ENCODE measurements at places on chromosomes 7 and 10.

- DNase-seq, result no peak
Observed at GRCh38 chr7:101598422-101598985, 30.6 kb downstream of the MYL10 start.

- DNase-seq, result no peak
Observed at GRCh38 chr7:106792233-106792926, 72.7 kb upstream of the PIK3CG start.

DNA sequence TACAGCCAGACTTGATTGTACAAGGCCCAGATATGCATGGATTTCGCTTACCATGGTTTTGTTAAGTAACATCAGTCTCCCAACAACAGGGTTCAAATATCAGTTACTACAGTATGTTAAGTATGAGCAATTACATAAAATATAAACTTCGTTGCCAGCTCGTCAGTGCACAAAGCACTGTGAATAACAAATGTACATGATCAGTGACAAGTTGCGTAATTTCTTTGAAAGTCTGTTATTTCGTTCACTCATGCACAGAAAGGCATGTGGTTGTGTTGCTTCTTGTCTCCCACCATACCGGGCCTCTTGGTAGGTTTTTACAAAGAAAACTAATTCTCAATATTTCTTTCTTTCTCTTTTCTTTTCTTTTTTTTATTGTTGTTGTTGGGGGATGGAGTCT, 12.5 kb upstream of the ZNF487 start:
- no peak for DNase-seq

DNA sequence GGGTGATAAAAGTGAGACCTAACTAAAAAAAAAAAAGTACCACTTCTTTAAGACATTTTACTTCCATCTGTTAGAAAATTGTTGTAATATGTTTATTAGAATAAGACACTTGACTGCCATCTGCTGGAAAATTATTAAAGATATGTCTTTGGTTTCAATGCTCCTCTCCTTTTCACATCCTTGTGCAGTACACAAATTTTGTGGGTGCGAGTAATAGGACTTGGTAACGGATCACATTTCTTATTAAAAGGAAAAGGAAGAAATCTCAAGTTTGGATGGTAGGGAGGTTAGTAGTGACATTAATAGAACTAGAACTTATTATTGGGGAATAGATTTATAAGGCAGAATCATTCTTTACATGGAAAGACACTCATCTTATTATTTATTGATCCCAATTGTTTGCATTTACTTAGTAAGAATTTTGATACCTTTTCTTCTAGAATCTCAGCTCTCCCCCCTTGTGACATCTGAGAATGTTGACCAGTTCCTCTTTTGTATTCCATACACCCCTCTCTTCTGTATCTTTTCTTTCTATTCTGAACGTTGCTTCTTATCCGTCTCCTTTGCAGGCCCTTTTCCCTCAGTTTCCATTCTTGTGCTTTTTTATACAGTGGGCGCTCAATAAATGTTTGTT, 43.0 kb upstream of the RPA3 start:
- peak; percentile 66 for DNase-seq

GRCh38 chr7:135095450-135095849, 52.4 kb upstream of the TMEM140 start:
- DNase-seq, result no peak

DNA sequence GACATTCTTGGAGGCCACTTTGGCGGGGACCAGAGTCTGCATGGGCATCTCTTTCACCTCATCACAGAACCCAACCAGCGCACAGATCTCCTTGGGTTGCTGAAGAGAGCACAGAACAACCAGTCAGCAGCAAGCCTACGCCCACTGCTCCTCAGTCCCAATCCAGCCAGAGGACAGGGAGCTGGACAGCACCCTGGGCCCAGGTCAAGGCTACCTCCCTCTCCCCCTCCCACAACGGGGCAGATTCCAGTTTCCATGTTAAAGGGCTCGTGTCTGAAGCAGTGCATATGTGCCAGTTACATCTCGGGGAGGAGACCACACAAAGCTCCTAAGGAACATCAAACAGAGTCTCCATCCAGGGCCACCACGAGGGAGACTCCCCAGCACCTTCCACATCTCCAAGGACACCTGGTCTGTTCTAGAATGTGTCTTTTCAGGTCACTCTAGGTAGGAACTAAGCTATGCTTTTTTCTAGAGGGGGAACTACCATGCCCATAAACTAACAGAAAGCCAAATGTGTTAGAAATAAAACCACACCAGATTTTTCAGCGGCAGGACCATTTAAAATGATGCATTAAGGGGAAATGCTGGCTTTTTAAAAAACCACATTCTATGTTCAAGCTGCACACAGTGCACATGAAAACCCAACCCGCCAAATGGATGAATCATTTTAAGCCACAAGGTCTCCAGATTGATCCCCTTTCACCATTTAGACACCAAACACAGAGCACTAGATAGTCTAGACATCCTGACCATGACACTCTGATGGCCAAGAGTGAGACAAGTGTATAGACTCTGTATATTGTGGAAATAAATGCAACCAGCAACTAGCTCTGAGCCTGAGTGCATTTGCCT, 28.9 kb downstream of the PSAP start:
- DNase-seq, result no peak

- DNase-seq, result no peak
Observed at GRCh38 chr7:93092757-93093370, 24.9 kb downstream of the SAMD9 start.

GRCh38 chr7:17298840-17299482, 509 bp downstream of the AHR start:
- DNase-seq, result no peak

DNA sequence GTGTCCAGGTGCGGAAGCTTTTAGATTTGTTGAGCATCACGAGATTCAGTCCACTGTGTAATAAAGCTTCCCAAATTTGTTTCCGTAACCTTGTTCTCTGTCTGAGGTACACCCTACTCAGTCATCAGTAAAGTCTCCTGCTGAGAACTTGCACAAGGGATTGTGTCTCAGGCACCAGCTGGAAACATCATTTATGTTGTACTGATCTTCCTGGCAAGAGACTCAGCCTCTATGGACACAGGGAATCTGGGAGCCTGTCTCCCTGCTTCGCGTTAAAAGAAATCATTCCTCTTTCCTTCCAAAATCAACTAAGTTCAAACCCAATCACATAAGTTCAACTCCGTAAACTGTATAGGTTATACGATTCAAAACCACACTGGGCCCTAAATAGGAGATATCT, 336.8 kb downstream of the GPR37 start:
- DNase-seq, result peak; percentile 79

- DNase-seq, result no peak
Observed at GRCh38 chr7:100823140-100823525, 4.2 kb downstream of the EPHB4 start.

- no peak for DNase-seq
Observed at GRCh38 chr10:112848228-112848627, 101.8 kb upstream of the TCF7L2 start.

- no peak for DNase-seq
Observed at GRCh38 chr7:74351836-74352235, 62.6 kb downstream of the CLIP2 start.

DNA sequence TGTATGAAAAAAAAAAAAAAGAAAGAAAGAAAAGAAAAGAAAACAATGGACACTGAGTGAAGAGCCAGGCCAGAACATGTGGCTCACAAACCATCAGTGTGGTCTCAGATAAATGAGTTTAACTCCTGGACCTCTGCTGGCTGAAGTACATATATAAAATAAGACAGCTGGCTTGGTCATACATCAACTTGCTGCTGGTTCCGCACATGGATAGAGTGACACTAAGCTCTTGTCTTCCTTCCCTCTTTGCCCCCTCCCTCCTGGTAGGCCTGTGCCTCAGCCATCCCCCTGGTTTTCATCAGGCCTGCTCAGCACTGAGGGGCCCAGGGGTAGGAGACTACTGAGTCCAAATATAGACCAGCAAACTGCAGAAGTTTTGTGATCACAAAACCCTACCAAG, 58.1 kb upstream of the DGKI start:
- no peak for DNase-seq

DNA sequence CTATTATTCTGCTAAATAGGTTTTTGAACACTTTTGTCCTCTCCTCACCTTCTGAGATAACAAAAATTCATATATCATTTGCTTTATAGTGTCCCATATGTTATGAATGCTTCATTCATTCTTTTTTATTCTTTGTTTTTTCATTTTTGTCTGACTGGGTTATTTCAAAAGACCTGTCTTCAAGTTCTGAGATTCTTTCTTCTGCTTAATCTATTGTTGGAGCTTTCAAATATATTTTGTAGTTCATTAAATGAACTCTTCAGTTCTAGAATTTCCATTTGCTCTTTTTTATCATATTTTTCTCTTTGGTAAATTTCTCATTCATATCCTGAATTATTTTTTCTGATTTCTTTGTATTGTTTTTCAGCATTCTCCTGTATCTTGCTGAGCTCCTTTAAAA, 53.1 kb upstream of the SCIN start:
- no peak for DNase-seq

- no peak for DNase-seq
Observed at GRCh38 chr10:124904796-124905195, 37.1 kb upstream of the ZRANB1 start.

GRCh38 chr10:112907893-112908292, 42.2 kb upstream of the TCF7L2 start:
- DNase-seq, result no peak

GRCh38 chr10:20407357-20407756, 489.8 kb downstream of the NEBL start:
- no peak for DNase-seq

GRCh38 chr10:118730756-118731456, 23.9 kb downstream of the CACUL1 start:
- DNase-seq, result no peak

- DNase-seq, result no peak
Observed at GRCh38 chr10:131743190-131744151, 157.3 kb upstream of the PPP2R2D start.

DNA sequence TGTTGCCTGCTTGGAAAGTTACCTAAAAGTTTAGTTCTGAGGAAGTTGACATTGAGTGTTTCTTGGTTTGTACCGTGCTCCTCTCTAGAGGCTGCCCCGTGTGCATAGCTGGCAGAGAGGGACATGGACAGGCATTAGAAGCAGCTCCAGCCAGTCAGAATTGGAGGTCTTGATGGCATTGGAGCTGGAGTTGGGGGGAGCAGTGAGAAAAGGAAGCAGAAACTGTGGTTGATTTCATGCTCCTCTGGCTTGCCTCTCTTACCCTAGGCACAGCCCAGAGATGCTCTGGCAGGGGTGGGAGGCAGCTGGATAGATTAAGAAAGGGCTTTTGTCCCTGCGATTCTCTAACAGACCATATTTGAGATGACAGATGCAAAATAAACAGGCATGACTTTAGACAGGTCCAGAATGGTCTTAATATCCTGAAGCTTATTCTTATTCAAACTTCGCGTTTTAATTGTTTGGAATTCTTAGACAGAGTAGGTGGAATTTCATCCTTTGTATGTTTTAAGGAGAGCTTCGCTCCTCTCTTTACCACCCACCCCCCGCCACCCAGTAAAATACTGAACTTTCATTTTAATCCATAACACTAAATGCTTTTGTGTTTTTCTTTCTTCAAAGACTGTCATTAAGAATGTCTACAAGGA, 73.5 kb upstream of the GLCCI1 start:
- no peak for DNase-seq

- DNase-seq, result peak; percentile 5
Observed at GRCh38 chr10:306007-306674, 170.9 kb downstream of the ZMYND11 start.

DNA sequence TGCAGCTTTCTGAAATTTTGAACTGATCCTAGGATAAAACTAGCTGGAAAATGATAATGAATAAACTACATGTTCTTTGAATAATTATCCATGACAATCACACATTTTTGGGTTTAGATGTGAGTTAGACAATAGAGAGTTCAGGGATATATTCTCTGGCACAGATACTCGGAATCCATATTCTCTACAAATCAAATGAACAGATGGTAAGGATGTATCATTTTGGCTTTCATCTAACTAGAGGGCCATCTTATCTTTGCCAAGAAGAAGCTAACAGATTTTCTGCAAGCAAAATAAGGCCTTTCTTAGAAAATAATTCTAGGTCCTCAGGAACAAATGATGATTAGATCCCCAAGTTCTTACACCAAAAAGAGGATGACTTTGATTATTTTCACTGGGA, 355.9 kb upstream of the C7orf33 start:
- no peak for DNase-seq

DNA sequence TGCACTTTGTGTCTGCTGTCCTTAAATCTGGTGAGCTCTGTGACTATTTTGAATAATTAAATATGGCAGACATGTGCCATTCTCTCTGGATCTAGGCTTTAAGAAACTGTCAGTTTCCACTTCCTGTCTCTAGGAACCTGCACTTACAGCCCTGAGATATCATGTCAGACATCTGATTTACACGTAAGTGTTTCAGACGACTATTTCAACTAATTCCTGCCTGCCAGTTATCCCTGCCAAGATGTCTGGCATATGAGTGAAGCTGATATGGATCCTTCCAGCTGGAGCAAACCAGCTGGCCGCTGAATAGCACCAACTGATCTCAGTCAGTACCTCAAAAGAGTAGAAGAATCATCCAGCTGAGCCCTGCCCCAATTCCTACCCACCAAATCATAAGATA, 362.2 kb upstream of the SMIM30 start:
- no peak for DNase-seq

DNA sequence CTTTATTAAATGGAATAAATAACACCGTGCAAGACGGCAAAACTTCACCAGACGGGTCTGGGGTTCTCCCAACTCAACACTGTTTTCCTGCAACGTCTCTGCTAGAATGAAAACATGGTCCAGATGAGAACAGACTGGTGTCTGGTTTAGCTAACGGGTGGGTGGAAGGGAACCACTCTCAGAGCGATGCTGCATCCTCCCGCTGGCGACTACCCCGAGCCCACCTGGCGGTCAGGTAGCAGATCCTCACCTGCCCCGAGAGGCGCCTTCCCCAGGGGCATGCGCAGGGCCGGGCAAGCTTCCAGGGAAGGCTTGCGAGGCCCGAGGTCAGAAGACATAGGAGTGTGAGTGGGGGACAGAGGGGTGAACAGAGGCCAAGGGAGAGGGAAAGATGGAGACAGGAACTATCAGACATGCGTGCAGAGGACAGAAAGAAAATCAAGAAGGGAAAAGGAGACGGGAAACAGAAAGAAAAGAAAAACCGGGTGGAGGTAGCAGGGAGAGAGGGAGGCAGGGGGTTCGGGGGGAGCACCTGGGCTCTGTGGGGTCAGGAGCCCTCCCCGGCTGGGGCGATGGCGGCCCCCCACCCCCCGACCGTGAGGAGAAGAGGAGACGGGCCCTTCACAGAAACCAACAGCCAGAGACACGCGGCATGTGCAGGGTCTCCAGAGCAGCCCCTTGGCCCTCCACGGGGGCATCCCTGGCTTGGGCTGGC, 222.0 kb downstream of the MAD1L1 start:
- no peak for DNase-seq

DNA sequence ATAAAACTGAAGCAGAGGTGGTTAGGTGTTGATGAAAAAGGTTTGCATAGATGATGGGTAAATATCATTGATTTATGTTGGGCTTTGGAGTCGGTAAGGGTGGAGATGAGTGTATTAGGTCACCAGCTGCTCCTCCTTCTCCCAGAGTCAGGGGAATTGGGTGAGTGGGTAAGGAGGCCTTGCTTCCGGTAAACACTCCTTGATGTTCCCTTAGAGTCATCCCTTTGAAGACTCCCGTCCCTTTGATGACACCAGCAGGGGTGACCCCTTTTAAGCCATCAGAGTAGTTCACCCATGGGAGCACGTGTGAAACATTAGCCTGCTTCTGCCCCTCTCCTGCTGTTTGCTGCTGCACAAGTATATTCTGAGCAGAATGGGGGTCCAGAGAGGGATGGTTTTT, 92.2 kb upstream of the DKK1 start:
- no peak for DNase-seq

- peak; percentile 18 for DNase-seq
Observed at GRCh38 chr10:97922022-97922758, 72.5 kb downstream of the GOLGA7B start.
